ENCODE measurements at places on chromosomes 5 and 9.
A peak's percentile ranks its signal among the peaks of the same experiment; 100 is the strongest.

DNA sequence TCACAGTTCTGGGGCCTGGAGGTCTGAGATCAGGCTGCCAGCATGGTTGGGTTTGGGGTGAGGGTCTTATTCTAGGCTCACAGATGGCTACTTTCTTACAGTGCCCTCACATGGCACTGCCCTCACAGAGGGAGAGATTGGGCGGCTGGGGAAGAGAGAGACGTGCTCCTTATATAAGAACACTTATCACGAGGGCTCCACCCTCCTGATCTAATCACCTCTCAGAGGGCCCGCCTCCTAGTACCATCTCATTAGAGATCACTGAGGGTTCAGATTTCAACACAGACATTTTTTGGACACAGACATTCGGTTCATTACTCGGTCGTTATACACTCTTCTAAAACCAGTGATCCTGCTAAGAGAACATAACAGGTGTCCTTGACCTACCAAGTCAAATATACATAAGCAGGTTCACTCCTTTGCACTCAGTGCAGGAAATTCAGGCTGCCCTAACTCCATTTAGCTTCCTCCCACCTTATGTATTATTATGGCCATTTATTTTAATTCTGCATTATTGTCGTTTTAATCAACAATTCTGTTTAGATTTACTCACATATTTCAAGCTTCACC, 121.7 kb downstream of the ICE1 start:
- DNase-seq = no peak

DNA sequence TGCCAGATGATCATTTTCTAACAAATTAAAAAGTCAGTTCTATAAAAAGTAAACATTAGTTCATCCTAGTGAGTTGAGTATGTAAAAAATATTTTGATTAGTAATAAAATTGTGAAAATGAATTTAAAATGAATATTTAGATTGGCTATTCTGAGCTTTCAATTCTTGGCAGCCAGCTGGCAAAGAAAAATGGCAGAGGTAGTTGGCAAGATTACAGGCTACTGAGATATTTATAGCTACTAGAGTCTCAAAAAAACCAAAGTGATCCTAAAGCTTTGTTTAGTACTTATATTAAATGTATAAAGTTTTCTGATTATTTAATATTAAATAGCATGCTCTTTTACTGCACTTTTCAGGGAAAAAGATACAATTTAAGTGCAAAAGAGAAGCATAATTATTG, 25.0 kb downstream of the SGTB start:
- no peak for DNase-seq

DNA sequence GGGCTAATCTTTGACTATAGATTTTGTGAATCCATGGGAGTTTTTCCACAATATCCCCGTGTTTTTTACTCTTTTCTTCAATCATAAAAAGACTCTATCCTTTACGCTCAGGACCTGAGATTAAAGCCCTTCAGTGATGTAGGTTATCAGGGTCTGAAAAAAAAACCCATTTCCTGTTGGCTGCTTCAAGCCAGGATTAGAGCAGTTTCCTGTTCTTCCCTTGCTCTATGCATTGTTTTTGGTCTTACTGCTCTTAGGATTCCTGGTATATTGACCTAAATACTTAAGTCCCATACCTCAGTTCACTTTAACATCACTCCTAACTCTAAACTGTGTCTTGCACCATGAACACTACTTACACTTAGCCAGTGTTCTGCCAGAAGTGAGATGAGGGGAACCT, 319.3 kb upstream of the CHD1 start:
- DNase-seq = no peak

DNA sequence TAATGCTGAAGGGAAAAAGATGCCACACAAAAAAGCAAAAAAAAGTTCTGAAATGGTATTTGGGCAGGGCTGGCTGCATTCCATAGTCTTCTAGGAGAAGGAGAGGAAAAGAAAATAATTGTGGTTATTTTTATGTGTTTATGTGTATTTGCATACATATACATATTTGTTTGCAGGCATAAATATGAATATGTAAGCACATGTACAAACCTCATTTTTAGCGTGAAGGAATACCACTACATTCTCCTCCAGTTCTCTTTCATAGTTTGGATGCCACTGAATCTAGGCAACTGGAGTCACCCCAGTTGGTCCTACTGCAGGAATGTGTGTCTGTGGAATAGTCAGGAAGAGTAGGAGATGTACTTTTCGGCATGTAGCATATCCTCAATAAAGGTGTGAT, 181.1 kb downstream of the YTHDC2 start:
- DNase-seq = no peak

DNA sequence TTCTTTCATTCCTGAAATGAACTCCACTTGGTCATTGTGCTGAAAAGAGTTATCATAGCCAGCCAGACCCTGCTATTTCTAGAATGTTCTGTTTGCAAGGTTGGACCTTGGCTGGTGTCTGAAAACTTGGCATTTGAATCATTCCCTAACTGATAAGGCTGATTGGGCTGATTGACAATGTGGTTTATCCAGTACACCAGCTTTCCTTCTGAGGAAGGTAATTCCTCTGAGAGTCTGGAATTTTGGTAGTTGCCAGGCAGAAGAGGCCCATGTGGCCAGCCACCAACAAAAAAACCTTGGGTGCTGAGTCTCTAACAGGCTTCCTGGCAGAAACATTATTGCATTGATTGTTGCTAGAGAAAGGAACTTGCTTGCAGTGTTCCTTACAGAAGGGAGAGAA, 15.3 kb downstream of the SEC61B start:
- DNase-seq = no peak

DNA sequence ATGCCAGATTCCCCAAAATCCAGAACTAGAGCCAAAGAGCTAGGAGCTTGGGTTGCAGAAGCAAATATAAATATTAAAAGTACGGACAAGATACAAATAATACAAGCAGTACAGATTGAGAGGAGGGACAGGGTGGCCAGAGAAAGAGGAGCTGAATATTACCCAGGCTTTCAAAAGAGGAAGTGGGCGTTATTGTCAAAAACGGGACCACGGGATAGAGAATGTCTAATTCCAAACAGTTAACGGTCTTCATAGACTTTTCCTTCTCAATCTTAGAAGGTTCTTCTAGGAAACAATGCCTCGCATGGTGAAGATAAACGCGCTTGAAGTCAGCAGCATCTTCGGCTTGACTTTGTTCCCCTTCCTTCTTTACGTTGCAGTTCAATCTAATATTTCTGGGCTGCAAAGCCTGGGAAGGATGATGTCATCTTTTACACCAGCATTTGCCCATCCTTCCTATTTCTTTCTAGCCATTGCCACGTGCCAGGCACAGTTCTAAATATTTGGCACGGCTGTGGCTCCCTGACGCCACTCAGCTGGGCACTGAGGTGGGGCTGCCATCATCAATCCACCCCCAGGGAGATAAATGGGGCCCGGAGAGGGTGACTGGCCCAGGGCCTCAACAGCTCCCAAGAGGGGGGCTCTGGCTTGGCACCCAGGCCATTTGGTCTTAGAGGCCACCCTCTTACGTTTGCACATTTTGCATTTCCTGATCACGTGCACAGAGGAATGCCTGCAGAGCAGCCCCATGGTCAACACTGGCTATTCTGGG, 16.3 kb upstream of the OLFM1 start:
- DNase-seq = no peak

- peak; percentile 72 for DNase-seq
These were observed at the start of gene NCS1 for GRCh38 chr9:130172161-130172857. TSS of gene NCS1 (plus strand) at chr9:130172404. CDS start at chr9:130172664, 260 bp downstream.

- no peak for DNase-seq
These were observed 25.9 kb upstream of the ADAMTSL1 start for GRCh38 chr9:18448101-18448500.

GRCh38 chr9:91451431-91452270, 28.0 kb upstream of the NFIL3 start:
- no peak for DNase-seq

- DNase-seq = peak; percentile 57
These were observed 142.9 kb downstream of the AOPEP start for GRCh38 chr9:94869415-94869843.

DNA sequence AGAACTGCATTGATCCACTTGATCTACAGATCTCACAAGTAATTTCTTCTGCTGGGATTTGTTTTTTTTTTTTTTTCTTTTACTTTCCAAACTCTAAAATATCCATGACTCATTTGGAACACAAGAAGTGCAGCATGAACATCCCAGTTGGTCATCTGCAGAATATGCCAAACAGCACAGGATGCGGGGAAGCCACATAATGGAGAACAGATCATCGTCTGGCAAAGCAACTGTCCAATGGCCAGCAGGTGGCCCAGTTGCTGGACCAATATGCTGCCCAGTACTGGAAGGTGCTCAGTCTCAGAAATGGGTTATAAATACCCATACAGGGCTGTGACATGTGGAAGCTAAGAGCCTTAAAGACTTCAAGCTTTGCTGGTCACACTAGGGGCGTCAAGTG, 221.3 kb upstream of the TAS2R1 start:
- peak; percentile 64 for DNase-seq

DNA sequence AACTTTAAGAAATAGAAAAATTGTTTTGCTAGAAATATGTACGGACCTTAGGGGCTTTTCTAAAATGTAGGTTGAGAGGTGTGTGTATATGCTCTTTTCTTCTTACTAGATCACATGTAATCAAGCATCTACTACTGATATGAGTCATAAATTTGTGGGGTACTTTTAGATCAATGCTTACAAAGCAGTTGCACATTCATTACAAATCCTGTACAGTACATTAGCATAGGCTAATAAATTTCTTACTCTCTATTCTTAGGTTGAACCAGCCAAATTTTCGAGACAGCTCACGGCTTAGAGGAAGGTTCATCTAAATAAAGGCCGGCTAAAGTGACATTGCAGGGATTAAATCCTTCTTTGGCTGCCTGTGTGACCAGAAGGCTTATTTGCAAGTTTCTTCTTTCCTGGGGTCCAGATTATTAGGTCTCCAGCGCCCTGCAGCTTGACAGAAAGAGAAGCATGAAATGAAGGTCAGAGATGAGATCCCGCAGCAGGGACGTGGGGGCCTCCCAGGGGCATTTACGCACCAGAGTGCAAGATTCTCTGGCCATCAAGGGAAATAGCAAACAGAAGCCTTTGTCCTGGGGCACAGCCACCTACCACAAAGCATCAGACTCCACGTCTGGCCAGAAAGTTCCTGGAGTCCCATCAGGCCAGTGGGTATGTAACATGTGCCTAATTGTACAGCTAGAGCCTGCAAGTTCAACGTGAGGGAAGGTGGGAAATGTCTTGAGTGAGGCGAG, 53.0 kb downstream of the NIM1K start:
- DNase-seq = no peak

GRCh38 chr5:122639864-122640263, 135.0 kb upstream of the SNX2 start:
- DNase-seq = no peak

- no peak for DNase-seq
These were observed 331.6 kb upstream of the SLC30A5 start for GRCh38 chr5:68762201-68762600.

DNA sequence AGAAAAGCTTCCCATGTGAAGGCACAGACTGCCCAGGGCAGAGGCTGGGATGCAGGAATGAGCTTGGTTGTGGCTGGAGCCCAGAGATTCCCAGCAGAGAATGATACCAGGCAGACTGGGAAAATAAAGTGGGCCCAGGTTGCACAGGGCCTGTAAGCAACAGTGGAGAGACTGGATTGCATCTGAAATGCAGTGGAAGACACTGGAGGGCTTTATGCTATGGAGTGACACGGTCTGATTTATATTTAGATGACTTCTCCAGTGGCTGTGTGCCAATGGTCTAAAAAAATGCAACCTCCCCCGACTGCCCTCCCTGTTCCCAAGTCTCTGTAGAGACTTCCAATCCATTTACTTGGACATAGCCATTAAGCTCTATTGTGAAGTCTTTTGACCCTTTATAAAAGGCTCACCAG, 951.1 kb upstream of the DMAC1 start:
- no peak for DNase-seq
